Kidney (tissue), 22 donors: ENCODE measurements at places on chromosomes 4 and X. TPM values are rescaled to one million over a fixed set of nuclear protein-coding genes. Genes with fewer than 3 reads are reported as not detected.
A peak's percentile ranks its signal among the peaks of the same experiment; 100 is the strongest.

The CSN2 gene
- total RNA-seq, result not detected

DNA sequence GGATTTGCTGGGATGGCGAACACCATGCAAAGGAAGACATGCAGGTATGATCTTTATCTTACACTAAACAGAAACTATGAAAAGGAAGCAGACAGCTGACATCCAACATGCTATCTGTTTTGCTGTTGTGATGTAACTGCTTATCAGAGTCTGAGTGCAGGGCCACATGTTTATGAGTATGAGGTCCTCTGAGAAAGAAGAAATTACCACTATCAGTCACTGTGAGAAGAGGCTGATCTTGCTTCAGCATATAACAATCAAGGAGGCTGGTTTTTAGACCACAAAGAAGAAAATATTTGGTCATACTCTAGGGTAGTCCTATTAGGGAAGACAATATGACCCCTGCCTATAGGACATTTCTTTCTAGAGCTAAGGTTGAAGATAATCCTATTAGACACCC lies 18.5 kb downstream of the CLGN start:
- DNase-seq, result no peak

- no peak for DNase-seq
Measured at GRCh38 chrX:33183361-33183760, 28.0 kb downstream of the DMD start.

- no peak for DNase-seq
Measured at GRCh38 chr4:36163198-36163597, 81.1 kb downstream of the ARAP2 start.

DNA sequence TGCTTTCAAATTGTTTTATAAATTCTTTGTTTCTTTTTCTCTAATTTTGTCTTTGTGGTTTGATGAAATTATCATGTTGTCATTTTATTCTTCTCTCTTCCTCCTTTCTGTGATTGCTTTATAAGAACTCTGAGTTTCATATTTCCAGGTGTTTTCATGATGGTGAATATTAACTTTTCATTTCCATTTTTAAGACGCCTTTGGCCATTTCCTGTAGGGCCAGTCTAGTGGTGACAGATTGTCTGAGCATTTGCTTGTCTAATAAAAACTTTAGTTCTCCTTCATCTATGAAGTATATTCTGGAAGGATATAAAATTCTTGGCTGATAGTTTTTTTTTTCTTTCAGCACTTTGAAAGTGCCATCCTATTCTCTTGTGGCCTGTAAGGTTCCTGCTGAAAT lies 128.1 kb downstream of the FAM13A start:
- no peak for DNase-seq

GRCh38 chr4:5928274-5928673 lies 35.4 kb upstream of the CRMP1 start:
- DNase-seq, result no peak

GRCh38 chr4:167222099-167222498 lies 12.2 kb downstream of the SPOCK3 start:
- DNase-seq, result peak; percentile 39

DNA sequence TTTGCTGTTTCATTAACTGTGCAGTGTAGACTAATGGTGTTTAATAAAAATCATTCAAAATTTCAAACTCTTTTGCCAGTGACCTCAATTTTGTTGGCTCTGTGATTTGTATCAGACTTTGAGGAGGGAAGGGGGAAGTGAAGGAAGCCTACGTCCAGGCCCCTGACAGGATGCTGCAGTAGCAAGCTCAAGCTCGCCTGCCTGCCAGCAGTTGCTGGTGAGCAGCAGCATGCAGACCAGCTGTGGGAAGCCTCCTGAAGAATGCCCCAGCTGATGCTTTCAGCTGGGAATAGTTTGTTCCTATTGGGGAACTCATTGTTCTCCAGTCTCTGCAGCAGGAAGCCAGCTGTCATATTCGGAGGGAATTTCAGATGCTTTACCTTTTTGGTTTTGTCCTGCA lies 495.2 kb downstream of the AFF2 start:
- no peak for DNase-seq
